ENCODE measurements at places on chromosomes 2 and 18. TPM values are rescaled to one million over a fixed set of nuclear protein-coding genes. Genes with fewer than 3 reads are reported as not detected.

Gene AP1S3
- 11.4 TPM for polyA plus RNA-seq

Gene MAP3K19
- 0.35 TPM for polyA plus RNA-seq

Gene CYP1B1
- 102 TPM for polyA plus RNA-seq

DNA sequence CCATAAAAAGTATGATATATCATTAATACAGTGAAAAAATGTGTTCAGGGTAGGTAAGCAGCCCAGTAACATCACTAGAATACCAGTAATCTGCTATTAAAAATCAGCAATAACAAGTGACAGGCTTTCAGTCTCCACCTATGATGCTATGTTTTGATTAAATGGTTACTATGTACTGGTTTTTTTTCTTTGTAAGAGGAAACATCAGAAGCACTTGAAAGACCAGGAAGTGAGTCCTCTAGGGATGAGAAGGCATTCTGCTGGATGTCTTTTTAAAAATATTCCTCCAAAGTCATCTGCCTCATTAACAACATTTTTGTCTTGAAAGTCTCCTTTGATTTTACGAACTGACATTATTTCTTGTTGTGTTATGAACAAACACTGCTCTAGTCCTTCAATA is 136.0 kb upstream of the FAM98A start:
- no peak for DNase-seq

DNA sequence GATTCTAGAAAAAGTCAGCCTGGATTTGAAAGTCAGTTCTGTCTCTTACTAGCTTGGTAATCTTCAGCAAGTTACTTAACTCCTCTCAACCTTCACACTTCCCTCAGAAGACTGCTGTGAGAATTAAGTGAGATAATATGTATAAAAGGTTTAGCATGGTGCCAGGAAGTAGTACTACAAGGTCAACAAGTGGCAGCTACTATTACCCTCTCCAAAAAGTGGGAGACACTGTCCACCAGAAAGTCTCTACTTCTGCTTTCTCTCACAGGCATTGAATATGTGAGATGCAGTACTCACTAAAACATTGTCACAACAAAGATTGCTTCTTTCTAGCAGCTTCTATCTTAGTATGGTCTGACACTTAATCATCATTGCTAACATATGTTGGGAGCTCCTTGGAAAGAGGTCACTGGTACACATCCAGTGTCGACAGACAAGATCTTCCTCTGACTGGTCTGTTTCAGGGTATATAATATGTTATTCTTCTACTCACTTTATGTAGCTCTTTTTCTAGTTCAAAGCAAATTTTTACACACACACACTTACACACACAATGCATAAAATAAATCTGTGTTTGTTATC is 47.9 kb downstream of the DOCK10 start:
- no peak for DNase-seq

DNA sequence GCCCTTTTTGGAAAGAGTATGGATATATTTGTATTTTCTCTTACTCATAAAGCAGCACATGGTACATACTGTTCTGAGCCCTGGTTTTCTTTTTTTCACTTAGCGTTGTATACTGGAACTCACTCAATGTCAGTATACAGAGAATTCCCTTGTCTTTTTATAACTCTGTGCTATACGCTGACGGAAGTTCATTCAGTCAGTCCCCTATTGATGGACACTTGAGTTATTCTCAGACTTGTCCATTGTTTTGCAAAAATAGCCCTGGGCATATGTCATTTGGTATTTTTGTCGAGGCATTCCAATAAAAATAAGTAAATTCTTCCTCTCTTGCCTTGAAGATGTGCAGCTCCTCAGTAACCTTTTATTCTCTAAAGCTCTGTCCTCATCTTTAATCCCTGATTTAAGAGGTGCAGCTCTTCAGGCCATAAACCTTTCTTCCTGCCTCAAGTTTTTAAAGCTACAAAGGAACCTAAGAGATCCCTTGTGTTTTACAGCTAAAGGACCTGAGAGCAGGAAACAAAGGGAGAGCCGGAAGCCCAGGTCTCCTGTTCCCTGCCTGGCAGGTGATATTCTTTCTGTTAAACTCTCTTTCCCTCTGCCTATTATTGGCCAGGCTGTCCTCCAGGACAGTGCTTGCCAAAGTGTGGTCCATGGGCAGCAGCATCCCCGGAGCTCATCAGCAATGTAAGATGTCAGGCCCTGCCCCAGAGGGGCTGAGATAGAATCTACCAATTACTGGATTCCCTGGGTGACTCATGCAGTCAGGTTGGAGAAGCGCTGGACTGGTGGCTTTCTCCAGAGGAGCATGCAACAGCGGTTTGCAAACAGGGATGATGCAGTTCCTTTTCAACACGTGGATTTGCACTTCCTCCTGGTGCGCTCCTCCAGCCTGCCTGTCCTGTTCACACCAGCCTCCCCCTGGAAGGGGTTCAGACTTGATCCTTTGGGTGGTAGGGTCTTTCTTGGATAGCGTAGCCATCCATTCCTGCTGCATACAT is 158.0 kb downstream of the NEDD4L start:
- no peak for DNase-seq
